ENCODE measurements at places on chromosomes 3 and 15.
A peak's percentile ranks its signal among the peaks of the same experiment; 100 is the strongest.

DNA sequence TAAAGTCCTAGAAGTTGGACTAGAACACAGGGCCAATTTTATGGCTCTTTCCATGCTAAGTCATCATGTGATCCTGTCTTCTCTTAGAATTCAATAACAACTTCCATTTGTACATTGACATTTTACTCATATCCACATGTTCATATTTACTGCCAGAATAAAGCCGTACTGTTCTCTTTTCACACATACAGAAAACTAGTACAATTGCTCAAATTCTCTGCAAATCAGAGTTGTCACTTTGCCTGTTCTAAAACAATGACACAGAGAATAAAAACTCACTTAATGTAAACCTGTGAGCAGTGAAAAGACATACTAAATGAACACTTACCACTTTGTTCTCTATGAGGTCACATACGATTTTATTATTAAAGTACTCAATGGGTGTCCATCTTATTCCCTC is 3.5 kb downstream of the LDHAL6B start:
- no peak for DNase-seq

DNA sequence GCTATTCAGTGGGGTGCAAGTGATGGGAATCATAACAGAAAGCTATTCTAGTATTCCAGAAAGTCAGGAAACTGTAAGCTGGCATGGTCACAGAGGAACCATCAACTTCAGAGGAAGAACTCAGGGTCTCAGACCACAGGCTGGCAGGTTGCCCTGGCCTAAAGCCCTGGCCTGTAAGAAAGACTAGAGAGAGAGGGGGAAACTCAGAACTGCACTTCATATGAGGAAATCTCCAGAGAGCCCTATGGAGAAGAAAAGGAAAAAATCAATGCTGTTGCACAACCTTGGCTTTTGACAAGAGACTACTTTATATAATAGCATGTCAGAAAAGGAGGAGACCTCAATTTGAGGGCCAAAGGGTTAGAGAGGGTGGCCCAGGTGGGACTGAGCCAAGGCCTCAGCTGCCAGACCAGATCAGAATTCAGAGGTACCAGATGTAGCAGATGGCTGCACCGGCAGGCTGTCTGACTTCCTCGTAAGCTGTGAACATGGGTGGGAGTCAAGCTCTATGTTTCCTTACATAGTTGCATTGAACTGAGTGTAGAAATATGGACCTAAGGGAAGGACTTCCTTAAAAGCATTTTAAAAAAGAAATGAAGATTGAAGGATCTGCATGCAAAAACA is 333.8 kb downstream of the PDCD6IP start:
- DNase-seq = no peak

GRCh38 chr3:114680299-114680698 is 386.5 kb downstream of the TIGIT start:
- DNase-seq = peak; percentile 29

DNA sequence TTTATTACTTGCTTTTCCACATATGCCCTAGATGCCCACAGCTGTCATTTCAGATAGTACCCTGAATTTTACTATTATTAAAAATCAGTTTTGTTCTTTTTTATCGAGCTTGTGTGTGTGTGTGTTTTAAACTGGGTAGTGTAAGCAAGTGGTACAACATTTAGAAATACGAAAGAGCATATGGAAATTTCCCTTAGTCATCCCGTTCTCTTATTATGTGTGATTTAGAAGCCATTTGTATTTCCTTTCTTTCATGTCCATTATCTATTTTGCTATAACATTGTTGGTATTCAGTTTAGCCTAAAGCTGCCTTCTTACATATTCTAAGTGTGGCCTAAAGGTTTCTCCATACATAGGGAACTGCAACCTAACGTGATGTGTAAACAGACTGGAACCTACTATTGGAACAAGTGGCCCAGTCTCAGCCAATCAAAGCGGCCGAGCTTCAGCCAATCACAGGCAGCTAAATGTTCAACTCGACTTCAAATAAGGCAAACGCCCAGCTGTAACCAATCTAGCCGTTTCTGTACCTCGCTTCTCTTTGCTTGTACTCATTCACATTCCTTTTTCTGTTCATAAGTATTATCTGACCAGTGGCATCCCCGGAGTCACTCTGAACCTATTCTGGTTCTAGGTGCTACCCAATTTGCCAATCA is 14.7 kb upstream of the SYN2 start:
- DNase-seq = peak; percentile 44

DNA sequence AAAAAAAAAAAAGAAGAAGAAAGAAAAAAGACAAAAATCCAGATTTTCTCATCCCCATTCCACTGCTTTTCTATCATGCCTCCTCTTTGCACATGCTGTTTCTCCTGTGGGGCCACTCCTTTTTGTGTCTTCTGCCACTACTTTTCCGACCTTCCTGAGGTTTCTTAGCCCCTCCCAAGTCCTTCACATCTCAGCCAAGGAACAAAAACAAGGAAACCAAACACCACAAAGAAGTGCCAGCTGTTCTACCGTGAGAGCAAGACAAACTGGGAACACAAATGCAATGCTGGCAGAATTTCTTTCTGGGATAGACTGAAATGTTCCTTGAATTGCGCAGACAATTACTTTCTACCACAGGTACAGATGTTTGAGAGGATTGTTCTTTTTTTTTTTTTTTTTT is 83.2 kb downstream of the MB21D2 start:
- DNase-seq = peak; percentile 54
